ENCODE measurements at places on chromosomes 6 and 20.

- DNase-seq: no peak
These were observed 3.8 kb upstream of the CHRNA4 start for GRCh38 chr20:63364801-63365585.

- no peak for DNase-seq
These were observed 51.5 kb downstream of the HBS1L start for GRCh38 chr6:135002974-135003703.

DNA sequence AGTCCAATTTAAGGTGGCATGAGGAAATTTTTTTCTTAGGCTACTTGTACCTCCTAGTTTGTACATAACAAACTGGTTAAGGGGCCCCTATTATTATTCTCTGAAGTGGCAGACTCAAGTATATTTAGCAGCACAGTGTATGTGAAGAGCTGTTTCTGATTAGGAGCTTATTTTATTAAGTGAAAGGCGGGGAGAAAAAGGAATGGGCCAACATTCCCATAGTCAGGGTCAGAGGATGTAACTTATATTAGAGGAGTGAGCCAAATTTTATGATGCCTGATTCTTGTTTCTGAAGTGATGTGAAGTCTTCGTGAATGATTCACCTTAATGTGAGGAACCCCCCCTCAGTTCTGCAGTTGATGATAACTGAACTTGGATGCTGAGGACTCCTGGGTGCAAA, 2.8 kb downstream of the HECA start:
- no peak for DNase-seq

- DNase-seq: no peak
These were observed 13.0 kb downstream of the SLC2A4RG start for GRCh38 chr20:63752411-63753101.

All from cortex of kidney (tissue), 1 donor.